ENCODE measurements at places on chromosomes 5 and 9. TPM values are rescaled to one million over a fixed set of nuclear protein-coding genes. Genes with fewer than 3 reads are reported as not detected.

AK1 gene
- total RNA-seq: 18.5 TPM

FBP1 gene
- total RNA-seq: 7.5 TPM

CCDC192 gene
- 1.1 TPM for total RNA-seq

SPATA31D4 gene
- not detected for total RNA-seq

FBP2 gene
- not detected for total RNA-seq

DNA sequence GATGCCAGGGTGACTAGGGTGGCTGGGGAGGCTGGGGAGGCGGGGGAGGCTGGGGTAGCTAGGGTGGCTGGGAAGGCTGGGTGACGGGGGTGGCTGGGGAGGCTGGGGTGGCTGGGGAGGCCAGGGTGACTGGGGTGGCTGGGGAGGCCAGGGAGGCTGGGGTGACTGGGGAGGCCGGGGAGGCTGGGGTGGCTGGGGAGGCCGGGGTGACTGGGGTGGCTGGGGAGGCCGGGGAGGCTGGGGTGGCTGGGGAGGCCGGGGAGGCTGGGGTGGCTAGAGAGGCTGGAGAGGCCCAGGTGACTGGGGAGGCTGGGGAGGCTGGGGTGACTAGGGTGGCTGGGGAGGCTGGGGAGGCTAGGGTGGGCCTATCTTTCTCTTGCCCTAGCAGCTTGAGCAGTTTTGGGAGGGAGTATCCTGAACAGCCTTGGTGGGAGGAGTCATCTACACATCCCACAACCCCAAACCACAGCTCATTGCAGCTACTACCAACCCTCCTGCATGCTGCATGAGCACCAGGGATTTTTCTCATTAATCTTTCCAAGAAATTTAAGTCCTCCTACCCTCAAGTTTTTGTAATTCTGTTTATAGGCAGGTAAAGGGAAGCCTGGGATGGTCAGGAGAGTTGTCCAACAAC is 203.2 kb upstream of the IRX1 start:
- DNase-seq: peak; percentile 70

DNA sequence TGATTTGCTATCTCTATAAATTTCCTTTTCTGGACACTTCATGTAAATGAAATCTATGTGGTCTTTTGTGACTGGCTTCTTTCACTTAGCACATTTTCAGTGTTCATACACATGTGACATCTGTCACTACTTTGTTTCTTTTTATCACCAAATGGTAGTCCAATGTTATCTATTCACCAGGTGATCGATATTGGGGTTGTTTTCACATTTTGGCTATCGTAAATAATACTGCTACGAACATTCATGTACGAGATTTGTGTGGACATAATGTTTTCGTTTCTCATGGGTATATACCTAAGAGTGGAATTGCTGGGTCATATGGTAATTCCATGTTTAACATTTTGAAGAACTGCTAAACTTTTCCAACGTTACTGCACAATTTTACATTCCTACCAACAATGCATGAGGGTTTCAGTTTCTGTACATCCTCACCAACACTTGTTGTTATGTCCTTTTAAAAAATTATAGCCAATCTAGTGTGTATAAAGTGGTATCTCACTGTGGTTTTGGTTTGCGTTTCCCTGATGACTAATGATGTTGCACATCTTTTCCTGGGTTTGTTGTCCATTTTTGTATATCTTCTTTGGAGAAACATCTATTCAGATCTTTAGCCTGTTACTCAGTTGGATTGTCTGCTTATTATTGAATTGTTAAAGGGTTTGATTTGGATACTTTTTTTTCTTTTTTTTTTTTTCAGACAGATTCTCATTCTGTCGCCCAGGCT is 263.0 kb downstream of the PDZD2 start:
- no peak for DNase-seq

- DNase-seq: peak; percentile 10
Measured at GRCh38 chr5:67315082-67315989, 118.7 kb upstream of the CD180 start.

DNA sequence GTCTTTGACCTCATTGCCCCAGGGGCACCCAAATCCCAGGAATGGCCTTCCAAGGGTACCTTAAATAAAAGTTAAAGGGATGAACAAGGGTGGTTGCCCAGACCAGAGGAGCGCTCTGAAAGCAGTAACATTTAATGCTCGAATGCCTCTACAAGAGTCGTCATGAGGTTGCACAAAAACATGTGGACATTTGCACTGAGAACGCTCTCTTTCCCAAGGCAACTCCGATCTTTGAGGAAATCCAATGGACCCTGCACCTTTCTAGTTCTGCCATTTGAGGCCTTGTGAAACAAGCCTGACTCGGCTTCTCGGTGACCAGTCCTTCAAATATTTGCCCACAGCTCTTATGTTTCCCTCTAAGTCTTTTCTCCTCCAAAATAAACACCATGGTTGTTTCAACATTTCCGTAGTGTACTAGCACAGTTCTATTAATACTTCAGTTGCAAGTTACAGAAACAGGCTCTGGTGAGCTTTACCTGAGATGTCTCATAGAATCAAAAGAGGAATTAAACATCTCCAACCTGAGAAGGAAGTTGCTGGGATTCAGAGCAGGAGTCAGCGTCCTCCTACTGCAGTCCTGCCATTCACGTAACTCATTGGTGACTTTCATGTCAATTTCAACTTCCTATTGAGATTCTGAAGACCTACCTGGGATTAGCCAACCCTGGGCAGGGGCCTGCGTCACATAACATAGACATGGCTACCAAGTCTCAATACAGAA is 168.8 kb upstream of the RAI14 start:
- DNase-seq: no peak

- no peak for DNase-seq
Measured at GRCh38 chr5:24539613-24540012, 105.2 kb downstream of the CDH10 start.

GRCh38 chr5:108997720-108998119 is 250.0 kb downstream of the FER start:
- no peak for DNase-seq

- DNase-seq: no peak
Measured at GRCh38 chr9:97359147-97359546, 51.7 kb downstream of the CCDC180 start.

DNA sequence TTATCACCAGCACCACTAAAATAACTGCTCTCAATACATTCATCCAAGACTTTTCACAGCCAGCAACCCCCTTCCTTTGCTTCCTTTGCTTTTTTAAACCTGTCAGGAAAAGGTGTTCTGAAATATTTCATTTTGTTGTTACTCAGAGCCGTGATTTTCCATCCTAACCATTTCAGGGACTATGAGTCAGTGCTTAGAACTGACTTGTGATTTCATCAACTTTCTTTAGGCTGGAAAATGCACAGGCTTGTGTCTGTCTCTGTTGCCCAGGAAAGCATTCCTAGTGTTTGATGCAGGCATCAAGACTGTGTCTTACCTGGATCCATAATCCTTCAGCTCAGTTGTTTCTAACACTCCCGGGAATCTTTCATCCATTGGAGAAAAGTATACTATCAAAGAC is 805.6 kb downstream of the BRINP1 start:
- DNase-seq: no peak

DNA sequence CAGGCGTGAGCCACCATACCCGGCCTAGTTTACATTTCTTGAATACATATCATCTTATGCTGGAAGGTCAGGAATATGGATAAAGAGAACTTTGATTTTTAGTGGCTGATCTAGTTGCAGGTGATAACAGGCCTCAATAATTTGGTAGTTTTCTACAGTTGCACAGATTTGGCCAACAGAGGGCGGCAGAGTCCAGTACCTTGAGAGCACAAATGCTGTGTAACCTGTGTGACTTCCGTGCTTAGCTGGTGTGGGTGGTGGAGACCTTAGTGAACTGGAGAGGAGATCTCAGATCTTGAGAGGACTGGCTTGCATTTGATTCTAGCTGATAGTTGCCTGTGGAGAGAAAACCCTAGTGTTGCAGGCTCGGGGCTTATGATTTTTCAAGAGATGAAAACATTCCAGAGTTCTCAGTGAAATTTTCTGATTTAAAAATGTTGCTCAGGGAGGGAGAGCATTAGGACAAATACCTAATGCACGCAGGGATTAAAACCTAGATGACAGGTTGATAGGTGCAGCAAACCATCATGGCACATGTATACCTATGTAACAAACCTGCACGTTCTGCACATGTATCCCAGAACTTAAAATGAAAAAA is 17.4 kb upstream of the GPR151 start:
- peak; percentile 55 for DNase-seq

- peak; percentile 59 for DNase-seq
Measured at GRCh38 chr9:130138791-130139190, 33.4 kb upstream of the NCS1 start.

DNA sequence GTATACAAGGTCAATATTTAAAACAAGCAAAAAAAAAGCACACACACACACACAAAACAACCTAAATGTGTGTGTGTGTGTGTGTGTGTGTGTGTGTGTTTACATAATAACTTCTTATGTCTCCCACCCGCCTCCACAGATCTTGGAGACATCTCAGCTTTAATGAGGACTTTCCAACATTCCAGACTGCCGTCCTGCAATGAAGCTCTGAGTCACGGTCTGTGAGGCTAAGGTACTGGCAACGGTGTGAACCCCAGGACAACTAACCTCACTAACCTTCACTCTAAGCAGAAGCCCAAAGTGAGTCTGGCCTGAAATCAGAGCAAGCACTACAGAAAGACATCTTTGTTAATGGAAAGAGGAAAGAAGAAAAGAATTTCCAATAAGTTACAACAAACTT is 22.3 kb downstream of the ZNF474 start:
- DNase-seq: no peak

- DNase-seq: peak; percentile 85
Measured at GRCh38 chr9:126301985-126302603, 24.5 kb upstream of the MVB12B start.

DNA sequence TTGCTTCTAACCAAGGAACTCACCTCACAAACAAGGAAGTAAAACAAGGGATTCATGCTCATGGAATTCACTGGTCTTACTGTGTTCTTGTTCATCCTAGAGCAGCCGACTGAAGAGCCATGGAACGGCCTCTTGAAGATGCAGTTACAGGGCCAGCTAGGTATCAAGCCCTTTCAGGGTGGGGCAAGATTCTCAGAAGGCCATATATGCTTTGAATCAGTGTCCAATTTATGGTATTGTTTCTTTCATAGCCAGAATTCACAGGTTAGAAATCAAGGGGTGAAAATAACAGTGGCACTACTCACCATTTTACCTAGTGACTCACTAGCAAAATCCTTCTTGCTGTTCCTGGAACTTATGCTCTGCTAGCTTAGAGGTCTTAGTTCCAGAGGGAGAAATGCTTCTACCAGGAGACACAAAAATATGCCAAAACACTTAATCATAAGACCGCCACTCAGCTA is 159.5 kb upstream of the CDH10 start:
- DNase-seq: no peak

DNA sequence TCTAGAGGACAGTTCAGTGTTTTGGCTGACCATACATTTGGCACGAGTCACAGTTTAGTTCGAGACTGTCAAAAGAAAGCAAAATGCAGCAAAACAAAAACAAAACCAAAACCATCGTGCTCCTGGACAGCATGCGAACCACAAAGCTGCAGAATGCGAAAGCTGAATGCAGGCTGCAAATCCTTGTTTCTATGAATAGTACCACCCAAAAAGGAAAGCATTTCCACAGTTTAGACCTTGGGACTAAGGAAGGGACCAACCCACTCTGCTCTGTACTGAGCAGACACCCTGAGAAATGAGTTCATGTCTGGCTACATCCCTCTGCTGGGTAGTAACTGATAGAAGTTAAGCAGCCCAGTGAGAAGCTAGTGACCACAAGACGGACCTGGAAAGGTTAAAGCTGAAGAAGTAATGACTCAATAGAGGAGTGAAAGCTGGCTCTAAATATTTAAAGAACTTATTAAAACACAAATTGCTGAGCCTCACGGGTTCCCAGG is 3.9 kb downstream of the GCNT4 start:
- no peak for DNase-seq

GRCh38 chr5:10502130-10502529 is 60.5 kb downstream of the ROPN1L start:
- DNase-seq: peak; percentile 45

DNA sequence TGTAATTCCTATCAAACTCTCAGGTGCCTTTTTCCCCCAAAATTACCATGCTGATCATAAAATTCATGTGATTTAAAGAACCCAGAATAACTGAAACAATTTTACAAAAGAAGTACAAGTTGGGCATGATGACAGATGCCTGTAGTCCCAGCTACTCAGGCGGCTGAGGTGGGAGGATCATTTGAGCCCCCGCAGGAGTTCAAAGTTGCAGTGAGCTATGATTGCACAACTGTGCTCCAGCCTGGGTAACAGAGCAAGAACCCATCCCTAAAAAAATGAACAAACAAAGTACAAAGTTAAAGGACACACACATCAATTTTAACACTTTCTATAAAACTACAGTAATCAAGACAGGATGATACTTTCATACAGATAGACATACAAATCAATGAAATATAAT is 97.9 kb upstream of the LPAR1 start:
- DNase-seq: no peak

DNA sequence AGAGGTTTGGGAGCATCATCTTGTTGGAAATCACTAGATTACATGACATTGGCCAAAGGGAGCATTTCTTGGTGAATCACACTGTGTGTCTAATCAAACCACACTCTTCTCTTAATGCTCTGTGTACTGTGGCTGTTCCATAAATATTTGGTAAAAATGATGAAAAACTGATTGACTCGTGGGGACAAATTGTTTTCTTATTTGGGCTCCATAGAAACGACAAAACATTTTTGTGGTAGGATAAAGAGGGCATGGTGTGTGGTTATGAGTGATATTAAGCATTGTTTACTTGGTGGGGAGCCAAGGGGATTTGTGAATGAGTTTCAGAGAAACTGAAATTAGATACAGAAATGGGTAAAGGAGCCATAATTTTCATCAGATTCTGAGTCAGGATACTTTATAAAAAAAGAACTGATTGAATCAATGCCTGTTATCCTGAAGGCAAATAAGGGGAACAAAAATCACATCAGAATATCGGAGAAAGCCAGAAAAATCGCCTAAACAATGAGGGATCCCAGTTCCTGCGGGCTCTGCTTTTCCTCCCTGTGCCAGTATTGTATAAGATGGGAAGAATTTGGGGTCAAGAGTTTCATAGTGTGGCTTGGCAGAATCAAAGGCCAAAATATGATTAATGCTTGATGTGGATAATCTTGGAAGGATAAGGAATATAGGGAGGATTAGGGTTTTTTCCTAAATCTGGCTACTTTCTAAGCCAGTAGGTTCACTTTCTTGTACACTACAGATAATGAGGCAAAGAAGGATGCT is 33.3 kb downstream of the FBXL7 start:
- DNase-seq: no peak

GRCh38 chr5:17129093-17129849 is 88.2 kb upstream of the BASP1 start:
- no peak for DNase-seq

- DNase-seq: no peak
Measured at GRCh38 chr9:92493749-92494387, 11.6 kb upstream of the ASPN start.

GRCh38 chr5:39599721-39600431 is 175.1 kb upstream of the DAB2 start:
- DNase-seq: no peak
